ENCODE measurements at places on chromosomes 11 and 22.

DNA sequence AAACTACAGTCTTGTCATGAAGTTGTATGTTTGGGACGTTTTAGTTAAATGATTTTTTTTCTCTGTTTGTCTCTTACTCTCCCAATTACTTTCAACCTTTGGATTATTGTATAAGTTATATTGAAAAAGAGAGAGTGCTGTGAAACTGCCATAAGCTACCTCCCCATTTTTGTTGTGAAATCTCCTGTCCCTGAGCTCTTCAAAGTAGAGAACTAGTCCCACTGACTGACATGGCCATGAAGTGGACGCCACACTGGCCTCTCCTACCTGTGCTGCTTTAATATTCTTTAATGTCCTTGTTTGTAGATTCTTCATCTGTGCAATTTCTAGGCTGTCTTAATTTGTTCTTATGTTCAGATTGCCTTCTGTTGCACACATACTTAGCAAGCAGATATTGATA, 56.3 kb downstream of the PPFIA1 start:
- no peak for DNase-seq

- no peak for DNase-seq
Measured at GRCh38 chr11:69156235-69156639, 502 bp downstream of the SMIM38 start.

DNA sequence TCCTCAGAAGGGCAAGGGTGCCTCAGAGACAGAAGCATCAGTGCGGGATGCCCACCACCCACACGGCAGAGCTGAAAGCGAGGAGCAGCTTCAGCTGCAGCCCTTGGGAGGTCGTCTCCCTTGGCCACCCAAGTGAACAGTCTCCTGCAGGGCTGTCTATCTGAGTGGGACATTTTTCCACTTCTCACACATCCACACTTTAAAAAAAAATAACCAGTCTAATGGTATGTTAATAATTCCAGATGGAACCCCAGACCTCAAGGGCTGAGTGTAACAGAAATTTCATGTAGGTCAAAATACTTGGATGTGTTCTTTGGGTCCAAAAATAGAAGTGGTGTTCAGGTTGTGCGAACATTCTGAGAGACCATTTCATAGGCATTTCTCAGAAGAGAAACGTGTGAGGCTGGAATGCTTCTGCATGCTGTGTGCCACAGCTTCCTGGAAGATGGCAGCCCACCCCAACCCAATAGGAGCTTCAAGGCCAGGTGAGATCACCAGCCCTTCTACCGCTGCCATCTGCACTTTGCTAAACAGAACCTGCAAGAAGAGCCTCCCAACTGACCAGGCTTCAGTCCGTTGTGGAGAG, 623.2 kb downstream of the OPCML start:
- DNase-seq: no peak

- no peak for DNase-seq
Measured at GRCh38 chr11:2816523-2816922, 69.1 kb downstream of the CDKN1C start.

- DNase-seq: no peak
Measured at GRCh38 chr11:126090452-126090851, 27.8 kb upstream of the CDON start.

GRCh38 chr11:725624-726202, 19.7 kb downstream of the EPS8L2 start:
- no peak for DNase-seq

DNA sequence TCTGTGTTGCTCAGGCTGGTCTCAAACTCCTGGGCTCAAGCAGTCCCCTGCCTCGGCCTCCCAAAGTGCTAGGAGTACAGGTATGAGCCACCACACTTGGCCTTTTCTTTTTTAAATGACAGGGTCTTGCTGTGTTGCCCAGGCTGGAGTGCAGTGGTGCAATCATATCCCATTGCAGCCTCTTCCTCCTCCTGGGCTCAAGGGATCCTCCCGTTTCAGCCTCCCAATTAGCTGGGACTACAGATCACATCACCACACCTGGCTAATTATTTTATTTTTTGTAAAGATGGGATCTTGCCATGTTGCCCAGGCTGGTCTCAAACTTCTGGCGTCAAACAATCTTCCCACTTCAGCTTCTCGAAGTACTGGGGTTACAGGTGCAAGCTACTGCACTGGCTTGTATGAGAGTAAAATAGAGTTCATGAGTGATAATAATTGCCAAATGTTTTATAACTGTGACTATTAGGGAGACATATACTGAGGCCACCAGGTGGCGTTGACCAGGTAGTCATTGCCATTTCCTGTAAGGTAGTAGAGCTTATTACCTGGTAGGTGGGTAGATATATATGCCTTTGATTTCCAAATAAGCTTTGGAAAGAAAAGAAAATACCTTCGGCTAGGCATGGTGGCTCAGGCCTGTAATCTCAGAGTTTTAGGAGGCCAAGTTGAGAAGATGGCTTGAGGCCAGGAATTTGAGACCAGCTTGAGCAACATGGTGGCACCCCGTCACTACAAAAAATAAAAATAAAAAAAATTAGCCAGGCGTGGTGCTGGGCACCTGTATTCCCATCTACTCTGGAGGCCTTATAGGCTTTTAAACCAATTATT, 5.4 kb downstream of the FDX1 start:
- DNase-seq: no peak

- no peak for DNase-seq
Measured at GRCh38 chr11:44752713-44753112, 26.0 kb downstream of the TSPAN18 start.

DNA sequence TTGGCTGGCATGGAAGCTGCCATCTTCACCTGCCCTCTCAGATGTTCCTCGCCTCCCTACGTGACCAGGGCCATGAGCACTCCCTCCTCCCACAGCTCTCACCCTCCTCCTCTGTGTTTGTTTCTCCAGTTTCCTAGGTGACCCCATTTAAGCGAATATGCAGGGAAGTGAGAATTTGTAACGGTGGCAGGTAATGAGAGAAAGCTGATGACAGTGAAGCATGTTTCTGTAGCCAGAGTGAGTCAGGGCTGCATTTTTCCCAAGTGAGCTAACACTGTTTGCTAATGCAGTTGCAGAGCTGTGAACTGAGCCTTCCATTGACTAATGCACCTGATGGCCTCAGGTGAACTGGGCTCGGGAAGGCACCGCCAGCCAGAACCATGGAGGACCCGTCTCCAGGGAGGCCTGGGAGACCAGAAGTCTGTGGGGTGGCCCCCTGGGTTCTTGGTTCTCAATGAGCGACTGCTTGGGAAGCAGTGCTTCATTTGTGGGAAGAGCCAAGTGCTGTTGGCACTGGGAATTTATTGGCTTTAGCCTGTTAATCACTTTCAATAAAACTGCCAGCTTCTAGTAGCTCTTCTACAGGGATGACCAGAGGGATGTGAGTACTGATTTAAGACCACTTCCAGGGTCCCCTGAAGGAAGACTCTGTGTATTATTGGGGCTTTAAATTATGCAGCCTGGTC, 64.5 kb downstream of the BARX2 start:
- DNase-seq: no peak

- DNase-seq: no peak
Measured at GRCh38 chr22:20840646-20841371, 17.8 kb downstream of the PI4KA start.

DNA sequence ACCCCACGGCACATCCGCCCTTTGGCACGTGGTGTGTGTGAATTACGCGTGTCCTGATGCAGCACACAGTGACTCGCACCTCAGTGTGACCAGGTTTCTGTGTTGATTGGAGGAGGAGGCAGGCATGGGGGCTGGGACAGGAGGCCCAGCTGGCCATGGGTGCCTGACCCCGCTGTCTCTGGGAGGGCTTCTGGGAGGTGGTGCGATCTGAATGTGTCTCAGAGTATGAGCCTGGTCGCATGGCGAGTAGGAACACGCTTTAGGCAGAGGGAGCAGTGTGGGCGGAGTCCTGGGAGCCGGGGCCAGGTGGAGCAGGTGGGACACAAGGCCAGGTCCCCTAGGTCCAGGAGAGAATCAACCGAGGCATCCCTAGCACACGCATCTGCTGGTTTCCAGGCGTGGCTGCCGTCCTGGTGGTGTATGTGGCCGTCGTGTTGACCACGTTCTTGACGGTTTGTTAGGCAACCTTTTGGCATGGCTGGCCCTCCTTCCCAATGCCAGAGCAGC, 5.7 kb downstream of the GRAMD4 start:
- no peak for DNase-seq

GRCh38 chr11:86144846-86145245, 76.0 kb upstream of the PICALM start:
- DNase-seq: no peak

- no peak for DNase-seq
Measured at GRCh38 chr11:37370817-37371216, 772.8 kb upstream of the RAG2 start.

GRCh38 chr11:14973621-14974514, 1.7 kb upstream of the CALCA start:
- DNase-seq: no peak

GRCh38 chr22:39275814-39276439, 31.1 kb upstream of the PDGFB start:
- no peak for DNase-seq

DNA sequence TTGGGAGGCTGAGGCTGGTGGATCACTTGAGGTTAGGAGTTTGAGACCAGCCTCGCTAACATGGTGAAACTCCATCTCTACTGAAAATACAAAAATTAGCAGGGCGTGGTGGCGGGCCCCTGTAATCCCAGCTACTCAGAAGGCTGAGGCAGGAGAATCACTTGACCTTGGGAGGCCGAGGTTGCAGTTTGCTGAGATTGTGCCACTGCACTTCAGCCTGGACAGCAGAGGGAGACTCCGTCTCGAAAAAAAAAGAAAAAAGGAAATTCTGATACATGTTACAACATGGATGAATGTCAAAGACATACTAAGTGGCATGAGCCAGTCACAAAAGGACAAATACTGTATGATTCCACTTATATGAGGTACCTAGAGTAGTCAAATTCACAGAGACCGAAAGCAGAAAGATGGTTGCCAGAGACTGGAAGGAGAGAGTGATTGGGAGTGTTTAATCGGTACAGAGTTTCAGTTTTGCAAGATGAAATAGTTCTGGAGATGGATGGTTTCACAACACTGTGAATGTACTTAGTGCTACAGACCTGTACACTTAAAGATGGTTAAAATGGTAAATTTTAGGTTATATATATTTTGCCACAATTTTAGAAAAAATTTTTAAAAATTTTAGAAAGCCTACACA, 92.3 kb downstream of the BLID start:
- no peak for DNase-seq

DNA sequence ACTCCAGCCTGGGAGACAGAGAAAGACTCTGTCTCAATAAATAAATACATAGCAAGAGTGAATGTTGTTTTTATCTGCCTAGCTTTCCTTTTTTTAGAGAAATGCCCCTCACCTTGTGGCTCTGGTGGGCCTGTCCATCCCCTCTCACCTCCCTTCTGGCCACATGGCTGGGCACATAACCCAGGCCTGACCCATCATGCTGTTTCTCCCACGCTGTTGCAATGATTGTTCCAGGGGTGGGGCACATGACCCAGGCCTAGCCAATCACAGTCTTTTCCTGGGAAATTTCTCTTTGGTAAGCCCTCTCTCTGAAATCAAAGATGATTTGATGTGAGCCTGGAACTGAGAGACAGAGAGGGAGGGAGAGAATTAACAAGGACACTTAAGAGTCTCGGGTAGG, 5.5 kb upstream of the CYTH4 start:
- DNase-seq: no peak

DNA sequence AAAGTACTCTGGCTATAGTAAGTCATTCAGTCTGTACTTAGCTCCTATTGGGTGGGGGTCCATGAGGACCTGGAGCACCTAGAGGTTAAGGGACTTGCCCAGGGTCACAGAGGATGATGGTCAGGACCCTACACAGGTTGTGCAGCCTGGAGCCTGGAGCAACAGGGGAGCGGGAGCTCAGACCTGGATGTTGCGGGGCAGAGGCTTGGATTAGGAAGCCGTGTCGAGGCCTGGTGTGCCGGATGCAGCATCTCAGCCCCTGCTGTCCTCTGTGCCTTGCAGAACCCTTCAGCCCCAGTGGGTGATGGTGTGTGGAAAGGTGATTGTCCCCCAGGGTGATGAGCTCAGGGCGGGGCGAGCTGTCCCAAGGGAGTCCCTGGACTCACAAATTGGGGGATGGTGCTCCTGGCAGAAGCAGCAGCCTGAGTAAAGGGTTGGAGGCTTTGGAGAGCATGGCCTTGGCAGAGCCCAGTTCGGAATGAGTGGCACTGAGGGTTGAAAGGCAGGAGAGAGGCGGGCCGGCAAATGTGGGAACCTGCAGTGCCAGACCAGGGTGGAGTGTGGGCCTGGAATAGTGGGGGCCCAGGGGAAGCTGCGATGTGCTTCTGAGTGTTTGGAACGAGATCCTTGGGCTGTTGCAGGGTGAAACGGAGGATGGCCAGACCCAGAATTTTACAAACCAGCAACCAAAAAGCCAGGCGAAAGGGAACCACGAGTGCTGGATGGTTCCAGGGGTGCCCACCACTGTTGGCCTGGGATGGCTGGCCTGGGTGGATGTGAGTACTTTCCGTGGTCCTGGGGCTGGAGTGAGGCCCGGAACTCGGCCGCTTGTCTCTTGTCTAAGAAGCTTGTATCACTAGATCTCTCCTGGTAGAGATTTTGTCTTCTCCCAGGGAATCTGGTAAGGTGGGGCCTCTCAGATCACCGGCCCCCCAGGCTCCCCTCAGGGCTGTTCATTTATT, 2.9 kb downstream of the TPCN2 start:
- DNase-seq: no peak

- DNase-seq: no peak
Measured at GRCh38 chr11:104169091-104169490, 5.1 kb upstream of the PDGFD start.

GRCh38 chr11:94781837-94782236, 13.7 kb downstream of the AMOTL1 start:
- DNase-seq: no peak

- no peak for DNase-seq
Measured at GRCh38 chr22:50148991-50149721, 21.4 kb upstream of the PANX2 start.

DNA sequence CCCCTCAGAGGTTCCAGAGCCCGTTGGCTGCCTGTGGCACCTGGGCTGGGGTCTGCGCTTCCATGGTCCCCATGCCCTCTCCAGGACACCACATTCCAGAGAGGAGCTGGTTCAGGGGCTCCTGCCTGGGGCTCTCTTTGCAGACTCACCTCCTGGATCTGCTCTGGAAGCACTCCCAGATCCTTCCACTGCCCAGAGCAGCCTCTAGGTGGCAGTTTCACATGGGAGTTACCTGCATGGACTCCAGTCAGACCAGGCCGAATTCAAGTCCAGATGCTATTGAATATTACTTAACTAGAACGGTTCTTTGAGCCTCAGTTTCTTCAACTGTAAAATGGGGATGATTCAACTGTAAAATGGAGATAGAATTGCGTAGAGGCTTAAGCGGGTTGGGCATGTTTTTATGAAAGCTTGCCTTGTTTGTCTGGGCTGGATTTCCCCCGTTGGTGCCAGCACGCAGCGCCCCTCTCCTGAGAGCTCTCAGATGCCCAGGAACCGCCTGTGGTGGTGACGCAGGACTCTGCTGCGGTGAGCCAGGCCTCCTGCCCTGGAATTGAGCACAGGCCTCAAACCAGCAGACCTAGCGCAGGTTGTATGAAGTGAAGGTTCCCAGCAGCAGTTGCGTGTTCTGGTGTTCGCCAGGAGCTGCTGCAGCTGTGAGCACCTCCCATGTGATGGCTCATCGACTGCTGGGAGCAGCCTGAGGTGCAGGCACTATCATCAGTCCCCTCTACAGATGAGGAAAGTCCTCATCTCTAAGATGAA, 44.2 kb downstream of the LMO1 start:
- DNase-seq: no peak

Measured in urinary bladder (tissue), 4 donors.